Activated CD4-positive, alpha-beta memory T cell treated with anti-CD3 and anti-CD28 coated beads, Interleukin-2, amount 10 ng/mL, durations not matched to agents 7 days and 5 days (primary cell): ENCODE measurements at places on chromosomes 7 and 10. TPM values are rescaled to one million over a fixed set of nuclear protein-coding genes. Genes with fewer than 3 reads are reported as not detected.

DNA sequence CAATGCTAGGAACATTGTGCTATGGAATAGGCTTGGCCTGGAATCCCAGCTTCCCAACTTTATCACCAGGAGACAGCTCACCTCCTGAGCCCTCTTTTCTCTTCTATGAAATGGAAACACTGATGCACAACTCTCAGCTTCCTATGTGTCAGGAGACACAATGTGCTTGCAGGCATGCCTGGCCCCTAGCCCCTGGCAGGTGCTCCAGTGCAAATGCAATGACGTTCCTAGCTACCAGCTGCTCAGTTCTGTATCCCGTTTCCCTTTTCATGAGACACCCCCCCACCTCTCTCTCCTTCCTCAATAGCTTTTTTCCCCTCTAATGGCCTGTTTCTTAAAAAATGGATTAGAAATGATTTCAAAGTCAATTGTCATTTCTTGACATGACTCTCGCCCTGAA lies 30.7 kb downstream of the HABP2 start:
- DNase-seq, result no peak

Gene TEX36
- not detected for total RNA-seq

Gene OR13A1
- not detected for total RNA-seq

Gene LRIT1
- total RNA-seq, result not detected
